ENCODE measurements at places on chromosomes 1 and 21.

DNA sequence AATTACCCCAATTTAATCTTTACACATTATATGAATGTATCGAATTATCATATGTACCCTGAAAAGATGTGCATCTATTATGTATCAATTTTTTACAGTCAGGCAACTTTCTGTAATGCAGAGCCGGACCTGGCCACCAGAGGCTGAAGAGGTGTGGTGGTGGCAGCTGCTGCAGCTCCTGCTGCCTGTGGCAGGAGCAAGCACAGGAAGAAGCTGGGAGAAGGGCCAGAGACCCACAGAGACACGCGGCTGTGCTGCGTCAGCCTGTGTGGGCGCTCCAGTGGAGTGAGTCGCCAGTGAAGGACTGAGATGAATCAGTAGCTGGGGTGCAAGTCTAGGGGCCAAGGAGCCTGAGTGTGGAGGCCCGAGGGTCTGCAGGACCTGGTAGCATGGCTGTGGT, 74.3 kb upstream of the COG2 start:
- peak; percentile 5 for DNase-seq

- DNase-seq, result peak; percentile 75
Measured at GRCh38 chr1:22388671-22389450, 62.8 kb upstream of the ZBTB40 start.

DNA sequence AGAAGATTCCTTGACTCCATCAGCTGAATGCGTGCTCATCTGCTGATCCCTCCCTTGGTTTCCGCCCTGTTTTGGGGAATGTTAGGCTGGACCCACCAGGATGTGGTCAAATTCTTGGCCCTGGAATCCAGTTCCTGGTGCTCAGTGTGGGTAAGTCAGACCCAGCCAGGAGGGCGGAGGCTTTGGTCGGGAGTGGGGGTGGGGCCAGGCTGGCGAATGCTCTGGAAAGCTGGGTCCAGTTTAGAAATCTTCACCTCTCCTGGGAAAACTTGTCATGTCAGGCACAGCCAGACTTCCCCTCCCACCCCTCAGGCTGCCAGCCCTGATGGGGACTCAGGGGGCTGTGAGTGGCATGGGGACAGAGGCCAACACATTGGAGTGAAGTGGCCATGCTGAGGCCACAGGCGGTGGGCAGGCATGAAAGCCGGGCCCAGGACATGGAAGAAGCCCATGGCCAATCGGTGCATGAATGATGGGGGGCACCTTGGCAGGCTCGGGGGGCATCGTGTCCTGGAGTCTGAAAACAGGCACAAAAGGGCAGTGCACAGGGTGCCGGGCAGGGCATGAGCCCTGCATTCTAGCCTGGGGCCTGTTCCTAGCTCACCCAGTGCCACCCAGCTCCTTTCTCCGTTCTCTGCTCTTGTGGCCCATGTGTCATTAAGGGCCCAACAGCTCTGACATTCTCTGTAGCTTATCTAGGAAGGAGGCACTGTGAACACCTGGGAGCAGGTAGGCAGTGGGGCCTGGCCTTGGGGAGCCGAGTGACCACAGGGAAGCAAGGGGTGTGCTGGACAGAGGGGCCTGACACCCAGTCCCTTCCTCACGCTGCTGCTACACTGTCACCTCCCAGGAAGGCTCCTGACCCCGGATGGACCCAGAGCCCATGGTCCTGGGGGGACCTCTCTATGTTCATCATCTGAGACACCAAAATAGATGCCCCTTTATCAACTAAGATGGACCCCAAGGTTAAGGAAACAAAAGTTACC, 14.6 kb upstream of the PADI1 start:
- peak; percentile 97 for DNase-seq

- no peak for DNase-seq
Measured at GRCh38 chr1:22959545-22960360, 12.9 kb downstream of the LACTBL1 start.

- no peak for DNase-seq
Measured at GRCh38 chr21:35381743-35382310, 332.7 kb upstream of the RUNX1 start.

- DNase-seq, result no peak
Measured at GRCh38 chr1:25055324-25055780, 125.3 kb upstream of the RUNX3 start.

DNA sequence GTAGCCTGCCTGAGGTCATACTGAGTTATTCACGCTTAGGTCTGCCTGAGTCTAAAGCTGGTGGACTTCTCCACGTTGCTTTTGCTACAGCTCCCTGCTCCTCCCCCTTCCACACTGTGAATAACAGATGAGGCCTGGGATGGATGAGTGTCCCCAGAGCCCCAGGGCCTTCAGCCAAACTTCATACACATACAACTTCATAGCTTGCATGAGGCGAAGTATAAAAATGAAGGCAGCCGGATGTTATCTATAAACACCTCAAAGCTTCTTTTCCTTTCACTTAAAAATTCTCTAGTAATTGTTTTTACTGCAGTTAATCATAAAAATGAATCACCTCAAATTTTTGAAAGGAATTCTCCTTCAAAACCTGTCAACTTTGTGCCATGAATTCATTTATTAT, 70.2 kb downstream of the DAB1 start:
- peak; percentile 75 for DNase-seq

- no peak for DNase-seq
Measured at GRCh38 chr1:11051781-11052511, 4.9 kb upstream of the MASP2 start.

GRCh38 chr1:175043824-175044223, 20.6 kb upstream of the MRPS14 start:
- no peak for DNase-seq

GRCh38 chr1:207992677-207993236, 81.8 kb upstream of the CD34 start:
- DNase-seq, result no peak

Data from fibroblast of skin of right quadriceps (primary cell).